ENCODE measurements at places on chromosomes 16 and 17.

DNA sequence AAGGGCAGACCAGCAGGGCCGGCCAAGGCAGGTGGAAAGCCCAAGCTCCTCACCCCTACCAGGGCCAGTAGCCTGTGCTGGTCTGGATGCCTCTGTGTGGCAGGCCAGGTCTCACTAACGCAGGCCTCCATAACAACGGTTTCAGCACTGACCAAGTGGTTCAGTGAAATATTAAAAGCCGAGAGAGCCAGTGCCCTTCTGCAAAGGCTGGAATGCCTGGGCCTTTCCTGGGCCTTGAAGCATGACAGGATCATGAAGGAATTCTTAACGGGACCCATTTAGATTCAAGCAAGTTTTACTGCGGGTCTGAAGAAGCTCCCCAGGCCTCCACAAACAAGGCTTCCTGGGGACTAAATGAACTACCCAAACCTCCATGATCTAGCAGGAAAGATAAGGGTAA lies 16.3 kb downstream of the ADAD2 start:
- no peak for DNase-seq

- no peak for DNase-seq
Observed at GRCh38 chr17:3922765-3923164, 6.5 kb upstream of the P2RX1 start.

DNA sequence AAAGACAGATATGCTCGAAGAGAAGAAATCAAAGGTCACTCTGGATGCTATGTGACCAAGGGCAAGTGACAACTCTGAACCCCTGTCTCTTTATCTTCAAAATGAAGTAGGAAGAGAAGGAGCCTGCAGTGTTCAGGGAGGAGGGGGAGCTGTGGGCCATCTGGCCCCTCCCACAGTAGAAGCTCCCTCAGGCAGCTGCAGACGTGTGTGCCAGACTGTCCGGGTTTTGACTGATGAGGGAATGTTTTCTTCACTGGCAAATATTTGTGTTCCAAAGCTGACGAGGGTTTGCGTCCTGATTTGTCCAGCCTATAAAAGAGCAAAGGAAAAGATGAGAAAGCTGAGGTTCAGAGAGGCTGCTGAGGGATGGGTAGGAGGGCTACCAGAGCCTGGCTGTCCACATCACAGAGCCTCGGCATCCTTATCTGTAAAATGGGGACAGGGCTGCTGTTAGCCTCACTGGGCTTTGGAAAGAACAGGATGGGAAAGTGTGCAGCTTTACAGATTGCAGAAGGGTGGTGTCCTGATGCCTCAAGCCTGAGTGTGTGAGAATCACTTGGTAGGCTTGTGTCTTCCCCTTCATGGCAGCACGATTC lies 1.8 kb upstream of the GINS2 start:
- no peak for DNase-seq

- DNase-seq, result no peak
Observed at GRCh38 chr17:81000631-81001357, 9.2 kb downstream of the CHMP6 start.

- DNase-seq, result no peak
Observed at GRCh38 chr17:266701-267667, 85.5 kb upstream of the DOC2B start.

DNA sequence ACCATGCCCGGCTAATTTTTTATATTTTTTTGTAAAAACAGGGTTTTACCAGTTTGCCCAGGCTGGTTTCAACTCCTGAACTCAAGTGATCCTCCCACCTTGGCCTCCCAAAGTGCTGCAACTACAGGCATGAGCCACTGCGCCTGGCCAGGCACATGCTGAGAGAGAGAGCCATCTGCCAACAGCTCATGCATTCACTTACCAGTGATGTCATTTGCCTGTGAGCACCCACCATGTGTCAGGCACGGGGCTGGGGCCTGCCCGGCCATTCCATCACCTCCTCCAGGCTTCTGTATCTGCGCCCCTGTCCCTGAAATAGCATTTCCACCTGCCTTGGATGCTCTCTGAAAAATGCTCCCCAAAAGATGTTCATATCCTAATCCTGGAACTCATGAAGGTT lies 43.6 kb upstream of the PEMT start:
- DNase-seq, result no peak

GRCh38 chr17:19399750-19400450 lies 11.1 kb upstream of the RNF112 start:
- DNase-seq, result no peak

DNA sequence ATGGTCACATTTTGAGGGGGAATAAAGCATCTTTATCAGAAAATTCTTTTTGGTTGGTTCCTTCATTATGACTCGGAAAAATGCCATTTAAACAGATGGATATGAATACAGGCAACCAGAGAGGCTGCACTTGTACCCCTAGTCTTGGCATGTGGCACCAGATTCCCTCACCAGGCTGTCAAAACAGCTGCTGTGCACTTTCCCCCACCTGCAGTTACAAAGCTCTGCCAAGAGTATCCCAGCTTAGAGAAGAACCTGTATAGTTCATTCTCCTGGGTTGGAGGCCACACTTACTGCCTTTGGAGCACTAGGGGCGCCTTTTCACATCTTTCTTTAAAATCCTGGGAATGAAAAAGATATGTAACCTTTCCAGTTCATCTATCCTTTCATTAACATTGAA lies 190.3 kb downstream of the KIF2B start:
- no peak for DNase-seq

- no peak for DNase-seq
Observed at GRCh38 chr16:2964475-2965336, 631 bp downstream of the KREMEN2 start.

DNA sequence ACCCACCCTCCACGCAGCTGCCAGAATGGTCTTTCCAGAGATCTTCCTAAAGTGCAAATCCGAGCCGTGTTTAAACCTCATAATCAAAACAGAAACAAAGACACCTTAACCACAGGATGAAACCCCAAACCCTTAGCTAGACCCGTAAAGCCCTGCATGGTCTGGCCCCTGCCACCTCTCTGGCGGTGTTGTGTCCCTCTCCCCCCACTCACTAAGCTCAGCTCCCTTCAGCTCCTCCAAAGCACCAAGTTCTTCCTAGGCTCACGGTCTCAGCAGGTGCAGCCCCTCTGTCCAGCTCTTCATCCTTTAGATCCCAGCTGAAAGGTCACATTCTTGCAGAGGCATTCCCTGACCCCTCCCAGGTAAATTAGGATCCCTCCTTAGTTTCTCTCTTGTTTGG lies 4.4 kb upstream of the NXPH3 start:
- DNase-seq, result no peak
